Pulmonary artery endothelial cell (primary cell): ENCODE measurements at places on chromosomes 4 and X.

GRCh38 chr4:56260320-56260719 lies 127.0 kb downstream of the AASDH start:
- no peak for DNase-seq

DNA sequence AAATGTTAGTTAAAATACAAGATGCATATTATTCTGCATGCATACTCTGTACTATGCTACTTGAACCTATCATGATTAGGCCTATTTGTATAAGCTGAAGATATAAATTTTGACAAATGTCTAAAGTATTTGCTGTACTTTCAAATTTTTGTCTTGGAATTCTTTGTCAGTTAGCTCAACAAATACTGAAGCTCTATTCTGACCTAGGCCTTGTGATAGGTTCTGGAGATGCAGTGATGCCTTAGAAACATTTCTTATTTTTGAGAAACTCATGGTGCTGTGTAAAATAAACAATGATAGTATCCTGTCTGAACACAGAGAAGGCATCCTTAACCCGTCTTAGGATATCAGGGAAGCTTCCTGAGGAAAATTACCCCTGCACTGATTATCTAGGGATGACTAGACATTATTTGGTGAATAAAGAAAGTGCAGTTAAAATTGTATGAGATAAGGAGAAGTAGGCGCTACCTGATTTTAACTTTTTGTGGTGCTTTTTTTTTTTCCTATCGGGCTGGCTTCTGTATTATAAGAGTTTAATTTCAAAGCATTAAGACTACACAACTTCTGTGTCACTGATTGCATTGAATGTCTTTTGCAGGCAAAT lies 43.4 kb downstream of the MOB1B start:
- no peak for DNase-seq

- peak; percentile 19 for DNase-seq
Measured at GRCh38 chrX:28133763-28134162, 152.5 kb upstream of the DCAF8L1 start.

GRCh38 chrX:56248492-56248891 lies 16.3 kb downstream of the KLF8 start:
- DNase-seq = peak; percentile 4

- no peak for DNase-seq
Measured at GRCh38 chr4:632196-632790, 6.9 kb downstream of the PDE6B start.

- no peak for DNase-seq
Measured at GRCh38 chr4:15811703-15812337, 33.7 kb downstream of the CD38 start.
